ENCODE measurements at places on chromosomes 3 and 15.
A peak's percentile ranks its signal among the peaks of the same experiment; 100 is the strongest.

GRCh38 chr3:66140106-66140505 lies 80.7 kb upstream of the SLC25A26 start:
- DNase-seq = no peak

GRCh38 chr3:29701326-29701983 lies 420.6 kb downstream of the RBMS3 start:
- no peak for DNase-seq

GRCh38 chr15:42282344-42282743 lies 9.1 kb upstream of the TMEM87A start:
- DNase-seq = no peak

DNA sequence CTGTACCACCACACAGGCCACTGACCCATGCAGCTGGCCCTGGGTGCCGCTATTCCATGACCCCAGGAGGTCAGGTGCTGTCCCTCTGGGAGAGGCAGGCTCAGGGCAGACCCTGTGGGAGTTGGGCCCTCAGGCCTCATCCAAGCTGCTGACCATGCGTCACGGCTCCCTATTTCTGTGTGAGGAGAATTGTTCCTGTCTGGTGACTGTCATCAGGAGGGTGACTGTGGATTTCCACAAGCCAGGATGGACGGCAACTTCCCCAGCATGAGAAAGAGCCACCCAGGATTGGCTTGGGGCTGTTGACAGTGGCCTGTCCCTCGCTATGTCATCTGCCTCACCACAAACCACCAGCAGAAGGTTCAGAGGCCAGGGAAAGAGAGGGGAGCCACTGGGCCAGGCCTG lies 41.4 kb downstream of the ZDHHC19 start:
- no peak for DNase-seq

- no peak for DNase-seq
These were observed 418.9 kb upstream of the NAALADL2 start for GRCh38 chr3:174440253-174440701.

- DNase-seq = no peak
These were observed 38.5 kb upstream of the XCR1 start for GRCh38 chr3:46065750-46066256.

- DNase-seq = peak; percentile 79
These were observed 29.2 kb downstream of the AP3B2 start for GRCh38 chr15:82680200-82681102.

DNA sequence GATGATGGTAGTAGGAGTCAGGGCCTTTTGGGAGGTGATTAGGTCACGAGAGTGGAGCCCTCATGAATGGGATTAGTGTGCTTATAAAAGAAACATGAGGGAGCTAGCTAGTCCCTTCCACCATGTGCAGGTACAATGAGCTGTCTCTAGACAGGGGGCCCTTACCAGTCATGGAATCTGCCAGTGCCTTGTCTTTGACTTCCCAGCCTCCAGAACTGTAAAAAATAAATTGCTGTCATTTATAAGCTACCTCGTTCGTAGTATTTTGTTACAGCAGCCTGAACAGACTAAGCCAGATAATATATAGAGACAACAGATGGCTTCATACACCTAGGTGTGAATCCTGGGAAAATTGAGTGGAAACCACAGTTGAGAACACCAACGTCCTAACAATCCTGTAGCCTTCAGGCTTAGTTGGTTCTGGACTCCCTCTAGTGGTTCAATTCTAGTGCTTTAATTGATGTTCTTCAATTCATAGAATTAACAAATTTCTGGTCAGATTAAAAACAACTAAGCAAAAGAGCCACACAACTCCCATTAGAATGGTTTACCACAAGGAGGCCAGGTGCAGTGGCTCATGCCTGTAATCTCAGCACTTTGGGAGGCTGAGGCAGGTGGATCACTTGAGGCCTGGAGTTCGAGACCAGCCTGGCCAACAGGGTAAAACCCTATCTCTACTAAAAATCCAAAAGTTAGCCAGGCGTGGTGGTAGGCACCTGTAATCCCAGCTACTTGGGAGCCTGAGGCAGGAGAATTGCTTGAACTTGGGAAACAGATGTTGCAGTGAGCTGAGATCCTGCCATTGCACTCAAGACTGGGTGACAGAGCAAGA lies 21.3 kb upstream of the GATM start:
- DNase-seq = no peak

DNA sequence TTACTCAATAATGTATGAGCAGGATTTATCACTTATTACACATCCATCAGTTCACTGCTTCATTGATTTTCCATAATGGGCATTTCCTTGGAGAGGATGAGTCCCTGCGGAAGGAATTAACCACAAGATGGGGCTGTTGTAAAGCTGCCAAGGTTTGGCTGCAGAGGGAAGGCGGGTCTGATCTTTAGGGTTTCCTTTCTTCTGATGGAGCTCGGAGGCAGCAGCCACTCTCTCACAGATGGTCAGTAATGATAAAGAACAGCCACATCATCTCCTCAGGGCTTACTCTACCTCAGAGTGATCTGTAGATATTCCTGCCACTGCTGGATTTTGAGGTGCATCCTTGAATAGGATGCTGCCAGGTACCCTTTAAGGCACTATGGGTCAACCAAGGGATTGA lies 115.2 kb downstream of the USP13 start:
- no peak for DNase-seq

DNA sequence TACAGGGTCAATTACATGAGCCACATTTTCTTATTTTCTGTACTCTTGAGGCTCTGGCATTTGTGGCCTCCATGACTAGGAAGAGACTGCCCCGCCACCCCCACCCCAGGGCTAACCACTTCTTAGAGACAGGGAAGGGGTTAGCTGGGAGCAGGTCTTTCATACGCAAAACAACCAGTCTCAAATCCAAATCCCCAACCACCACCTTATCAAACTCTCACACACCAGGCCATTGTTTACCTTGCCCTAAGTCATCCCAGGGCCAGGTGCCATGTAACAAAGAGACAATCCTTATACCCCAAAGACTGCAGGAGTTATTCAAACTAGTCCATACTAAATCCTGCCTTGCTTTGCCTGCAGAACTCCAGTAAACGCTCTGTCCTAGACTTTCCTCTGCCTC lies 77.8 kb downstream of the B3GNT5 start:
- DNase-seq = no peak

DNA sequence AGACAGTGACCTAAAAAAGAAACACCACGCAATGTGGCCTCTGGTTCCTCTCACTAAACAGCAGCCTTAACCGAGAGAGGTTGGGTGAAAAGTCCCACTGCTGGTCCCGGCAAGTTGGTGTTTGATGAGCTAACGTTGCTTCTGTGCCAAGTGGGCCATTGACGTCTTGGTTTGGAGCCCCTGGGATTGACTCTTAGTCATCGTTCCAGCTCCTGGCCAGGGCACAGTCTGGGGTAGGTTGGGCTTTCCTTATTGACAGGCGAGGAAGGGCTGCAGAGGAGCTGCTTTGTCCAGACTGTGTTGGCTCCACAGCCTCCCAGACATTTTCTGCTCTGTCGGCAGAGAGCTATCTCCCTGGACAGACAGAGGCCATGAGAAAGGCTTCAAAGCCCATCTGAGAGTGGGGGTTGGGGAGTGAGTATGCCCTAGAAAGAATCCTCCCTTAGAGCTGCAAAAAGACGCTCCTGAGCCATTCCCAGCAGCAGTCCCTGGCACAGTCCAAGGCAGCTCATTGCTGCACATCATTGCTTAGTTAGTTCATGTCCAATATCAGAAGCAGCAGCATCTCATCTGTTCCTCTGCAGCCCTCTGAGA lies 28.6 kb upstream of the C3orf80 start:
- no peak for DNase-seq

GRCh38 chr3:11900824-11901223 lies 54.1 kb upstream of the TAMM41 start:
- no peak for DNase-seq

- no peak for DNase-seq
These were observed 104.8 kb downstream of the TMEM266 start for GRCh38 chr15:76164602-76165001.

DNA sequence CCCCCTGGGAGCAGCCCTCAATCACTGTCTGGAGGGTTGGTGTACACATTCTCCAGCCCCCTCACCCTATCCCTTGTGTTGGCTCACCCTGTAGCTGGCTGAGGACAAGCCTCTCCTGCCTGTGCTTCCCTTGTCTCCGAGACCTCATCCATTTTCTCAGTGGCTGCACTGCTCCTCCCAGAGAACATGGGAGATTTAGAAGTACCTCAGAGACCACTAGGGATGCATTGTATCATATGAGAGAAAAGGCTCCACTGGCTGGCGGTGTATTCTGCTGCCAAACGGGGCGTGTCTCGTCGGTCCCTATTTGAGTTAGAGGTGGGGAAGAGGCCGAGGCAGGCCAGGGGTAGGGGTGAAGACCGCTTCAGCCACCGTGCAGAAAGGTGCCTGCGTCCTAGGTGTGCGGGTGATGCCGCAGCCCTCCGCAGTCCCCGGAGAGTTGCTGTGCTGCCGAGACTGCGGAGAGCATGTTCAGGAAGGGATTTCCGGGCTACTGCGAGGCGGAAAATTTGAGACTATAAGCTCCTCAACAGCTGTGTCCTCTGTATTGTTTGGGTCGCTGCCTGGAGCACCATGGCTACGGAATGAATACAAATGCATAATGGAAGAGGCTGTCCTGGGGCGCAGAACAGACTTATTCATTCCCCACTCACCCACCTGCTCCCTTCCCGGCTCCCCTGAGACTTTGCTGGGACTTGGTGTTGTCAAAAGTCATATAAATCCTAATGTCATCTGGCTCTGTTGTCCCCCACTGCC lies 43.8 kb downstream of the SPSB4 start:
- no peak for DNase-seq

DNA sequence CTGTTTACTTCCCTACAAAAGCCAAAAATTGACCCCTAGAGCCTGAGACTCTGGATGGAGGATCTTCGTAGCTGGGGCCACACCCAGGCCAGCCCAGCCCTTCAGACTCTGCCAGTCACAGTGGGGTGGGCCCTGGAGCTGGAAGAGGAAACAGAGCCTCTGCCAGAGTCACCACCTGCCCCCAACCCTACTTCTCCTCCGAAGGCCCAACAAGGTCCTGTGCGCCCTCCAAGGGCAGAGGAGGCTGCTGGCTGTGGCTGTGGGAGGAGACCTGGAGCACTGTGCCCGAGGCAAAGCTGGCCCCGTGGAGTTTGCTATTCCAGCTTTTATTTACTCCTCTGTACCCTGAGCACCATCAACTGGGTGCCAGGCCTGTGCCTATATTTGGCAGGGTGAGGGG lies 19.0 kb downstream of the CISH start:
- peak; percentile 23 for DNase-seq

- DNase-seq = no peak
These were observed 613.4 kb downstream of the ZPLD1 start for GRCh38 chr3:103048068-103048722.

DNA sequence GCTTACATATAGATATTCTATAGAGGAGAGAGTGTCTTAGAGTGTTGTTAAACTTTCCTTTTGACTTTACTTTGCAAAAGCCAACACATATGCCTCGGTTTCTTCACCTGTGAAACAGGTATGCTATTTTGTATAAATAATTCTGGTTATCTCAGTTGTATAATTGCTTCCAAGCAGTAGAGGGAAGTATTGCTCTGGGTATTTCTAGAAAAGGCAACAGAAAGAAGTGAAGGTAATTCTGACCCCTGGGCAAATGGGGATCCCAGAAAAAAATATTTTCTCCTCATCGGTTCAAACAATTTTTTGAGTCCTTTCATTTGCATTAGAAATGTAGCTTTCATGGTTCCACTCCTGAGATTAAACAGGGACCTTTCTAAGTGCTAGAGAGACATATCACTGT lies 216.5 kb upstream of the SEMA6D start:
- DNase-seq = no peak

GRCh38 chr3:101849714-101850245 lies 466 bp downstream of the NFKBIZ start:
- DNase-seq = peak; percentile 71

GRCh38 chr3:156675830-156676767 lies 1.7 kb downstream of the TIPARP start:
- DNase-seq = no peak

DNA sequence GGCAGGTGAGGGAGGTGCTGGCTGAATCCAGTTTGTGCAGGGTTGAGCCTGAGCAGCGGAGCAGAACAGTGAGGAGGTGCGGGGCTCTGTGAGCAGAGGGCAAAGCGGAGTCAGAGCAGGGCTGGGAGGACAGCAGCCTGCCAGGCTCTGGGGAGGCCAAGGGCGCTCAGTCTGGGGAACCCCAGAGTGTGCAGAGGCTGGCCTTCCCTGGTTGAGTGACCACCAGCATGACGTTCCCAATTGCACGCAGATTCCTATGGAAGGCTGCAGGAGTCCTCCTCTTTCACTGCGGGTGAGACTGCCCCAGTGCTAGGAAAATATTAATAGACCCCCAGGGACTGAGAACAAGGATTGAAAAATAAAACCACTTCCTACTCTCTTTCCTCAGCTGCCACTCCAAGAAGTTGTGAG lies 13.2 kb downstream of the MRAS start:
- DNase-seq = no peak

DNA sequence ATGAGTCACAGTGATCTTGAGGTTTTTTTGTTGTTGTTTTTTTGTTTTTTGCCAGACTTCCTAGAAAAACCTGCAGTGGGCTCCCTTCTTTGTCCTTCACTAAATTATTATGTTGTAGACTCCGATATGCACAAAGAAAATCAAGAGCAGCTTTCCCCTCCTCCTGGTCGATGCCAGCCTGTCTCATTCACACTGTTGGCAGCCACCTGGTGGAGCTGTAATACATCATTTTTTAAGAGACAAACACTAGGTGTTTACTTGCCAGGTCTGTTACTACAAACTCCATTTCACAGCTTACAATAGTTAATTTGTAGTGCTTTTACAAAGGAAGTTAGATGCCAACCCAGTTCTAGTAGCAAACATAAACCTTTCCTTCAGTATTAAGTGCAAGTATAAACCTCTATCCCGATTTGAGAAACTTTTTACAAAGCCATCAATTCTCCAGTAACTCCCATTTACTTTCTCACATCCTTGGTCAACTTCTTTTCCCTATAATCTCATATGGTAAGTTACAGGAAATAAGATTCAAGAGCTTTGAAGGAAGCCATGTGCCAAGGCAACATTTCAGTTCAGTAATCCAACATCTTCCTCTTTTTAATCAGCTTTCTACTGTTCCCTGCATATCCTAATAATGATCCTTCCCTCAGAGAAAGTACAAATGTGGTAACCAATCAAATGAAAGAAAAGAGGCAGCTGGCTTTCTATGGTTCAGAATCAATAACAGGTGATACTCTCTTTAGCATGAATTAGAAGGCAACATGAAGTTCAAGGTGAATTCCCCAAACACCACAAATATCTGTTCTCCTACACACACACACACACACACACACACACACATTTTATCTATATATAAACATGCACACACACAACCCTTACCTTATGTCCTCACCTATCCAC lies 14.0 kb downstream of the AAGAB start:
- DNase-seq = peak; percentile 51
